Cardiac muscle cell (in vitro differentiated cells and primary cell): ENCODE measurements at places on chromosomes 5 and 9.

DNA sequence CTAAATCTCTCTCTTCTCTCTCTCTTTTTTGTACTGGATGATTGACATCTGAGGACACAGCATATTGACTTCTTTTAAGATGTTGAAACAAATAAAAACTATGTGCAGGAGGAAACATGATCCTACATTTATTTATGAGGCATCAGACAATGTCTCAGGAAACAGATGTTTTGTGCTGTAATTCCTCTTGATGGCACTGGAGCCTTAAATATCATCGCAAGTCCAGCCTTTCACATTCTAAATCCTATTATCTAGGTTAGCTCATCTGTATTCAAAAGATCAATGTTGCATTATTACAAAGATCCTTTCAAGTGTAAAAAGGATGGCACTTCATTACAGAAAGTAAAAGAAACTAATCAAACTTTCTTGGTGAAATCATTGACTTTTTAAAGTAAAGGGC is 63.9 kb downstream of the MAT2B start:
- DNase-seq = no peak

DNA sequence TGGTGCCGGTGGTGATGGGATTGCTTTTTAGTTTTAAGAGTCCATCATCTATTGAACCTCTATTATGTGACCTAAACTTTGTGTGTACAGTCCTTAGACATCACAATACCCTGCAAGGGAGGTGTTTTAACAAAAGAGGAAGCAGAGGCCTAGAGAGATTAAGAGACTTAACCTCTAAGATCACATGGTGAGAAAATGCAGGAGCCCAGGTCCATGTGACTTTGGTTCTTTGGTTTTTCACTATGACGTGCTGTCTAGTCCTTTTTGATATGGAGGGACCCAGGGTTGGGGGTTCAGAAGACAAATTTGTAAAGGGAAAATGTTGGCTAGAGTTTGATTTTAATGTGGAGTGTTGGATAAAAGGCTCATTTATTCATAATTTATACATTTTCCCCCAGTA is 34.1 kb upstream of the TRMT10B start:
- no peak for DNase-seq

GRCh38 chr9:27717991-27718390 is 144.7 kb upstream of the C9orf72 start:
- no peak for DNase-seq

- DNase-seq = no peak
Observed at GRCh38 chr9:110765926-110766325, 97.3 kb downstream of the MUSK start.

DNA sequence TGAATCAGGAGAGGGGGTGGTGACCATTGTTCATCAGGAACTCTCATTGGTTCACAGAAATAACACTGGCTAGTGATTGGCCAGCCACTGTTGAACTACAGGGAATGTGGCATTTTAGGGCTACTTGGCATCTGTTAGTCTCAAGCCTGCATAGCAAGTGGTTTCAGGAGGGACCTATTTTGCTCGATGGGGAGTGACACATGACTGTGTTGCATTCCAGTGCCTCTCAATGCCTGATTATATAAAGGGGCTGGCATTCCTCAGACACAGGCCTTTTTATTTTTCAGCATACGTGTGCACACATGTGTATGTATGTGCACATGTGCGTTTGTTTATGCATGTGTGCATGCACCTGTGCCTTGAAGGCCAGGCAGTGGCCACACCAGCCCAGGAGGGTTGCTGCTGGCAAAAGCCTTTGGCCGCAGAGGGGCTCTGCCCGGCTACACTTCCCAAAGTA is 23.2 kb downstream of the FGD3 start:
- DNase-seq = no peak

- peak; percentile 40 for DNase-seq
Observed at GRCh38 chr5:143682246-143682905, 129.6 kb upstream of the HMHB1 start.

GRCh38 chr9:134060546-134060945 is 7.3 kb downstream of the BRD3 start:
- DNase-seq = no peak

DNA sequence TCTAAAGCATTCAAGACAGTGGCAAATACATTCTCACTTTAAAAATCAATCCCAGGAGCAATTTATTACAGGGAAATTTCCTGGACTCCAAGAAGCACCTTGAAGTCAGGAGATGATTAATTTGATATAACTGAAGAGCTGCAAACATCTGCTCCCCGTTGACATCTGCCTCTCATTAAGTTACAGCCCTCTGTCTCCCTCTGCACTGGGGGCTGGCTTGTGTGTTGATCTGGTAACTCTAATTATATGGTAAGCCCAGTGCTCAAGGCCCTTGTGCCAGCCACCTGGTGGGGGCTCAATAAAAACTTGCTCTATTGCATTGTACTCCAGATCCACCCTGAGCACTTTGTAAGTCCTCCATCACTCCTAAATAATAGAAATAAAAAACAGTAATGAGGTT is 131.1 kb upstream of the ZNF462 start:
- DNase-seq = no peak

- no peak for DNase-seq
Observed at GRCh38 chr5:40677456-40677855, 2.3 kb upstream of the PTGER4 start.

DNA sequence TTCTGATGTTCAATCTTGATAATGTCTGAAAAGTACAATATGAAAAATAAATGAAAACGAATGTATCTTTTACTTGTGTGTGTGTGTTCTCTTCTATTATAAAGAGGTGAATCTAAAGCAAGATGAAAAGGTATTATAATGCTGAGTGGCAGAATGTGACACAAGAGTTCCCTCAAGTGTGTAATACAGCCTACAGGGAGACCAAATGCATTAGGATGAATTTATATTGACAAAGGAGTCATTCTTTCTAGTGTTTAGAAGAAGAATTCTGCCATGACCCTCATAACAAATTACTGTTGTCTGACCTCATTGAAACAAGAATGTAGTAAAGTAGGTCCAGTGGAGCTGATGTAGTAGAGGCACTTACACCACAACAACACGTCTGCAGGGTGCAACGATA is 1119.0 kb upstream of the CDH10 start:
- DNase-seq = no peak

GRCh38 chr5:68370196-68370595 is 154.6 kb downstream of the PIK3R1 start:
- DNase-seq = no peak

DNA sequence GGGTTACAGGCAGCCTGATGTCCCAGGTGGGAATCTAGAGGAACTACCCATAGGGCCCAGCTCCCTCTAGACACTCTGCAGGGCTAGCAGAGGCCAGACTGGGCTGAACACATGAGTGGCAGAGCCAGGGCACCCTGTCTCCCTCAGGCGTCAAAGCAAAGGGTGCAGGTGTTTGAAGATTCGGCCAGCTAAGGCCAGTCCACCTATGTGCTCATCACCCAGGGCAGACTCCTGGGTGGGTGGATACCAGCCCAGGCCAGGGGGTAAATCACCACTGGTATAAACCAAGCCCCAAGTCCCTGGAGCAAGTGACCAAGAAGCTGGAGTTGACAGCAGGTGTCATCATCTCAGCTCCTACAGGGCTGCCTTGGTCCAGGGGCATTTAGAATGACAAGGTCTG is 3.4 kb downstream of the CCDC180 start:
- no peak for DNase-seq

DNA sequence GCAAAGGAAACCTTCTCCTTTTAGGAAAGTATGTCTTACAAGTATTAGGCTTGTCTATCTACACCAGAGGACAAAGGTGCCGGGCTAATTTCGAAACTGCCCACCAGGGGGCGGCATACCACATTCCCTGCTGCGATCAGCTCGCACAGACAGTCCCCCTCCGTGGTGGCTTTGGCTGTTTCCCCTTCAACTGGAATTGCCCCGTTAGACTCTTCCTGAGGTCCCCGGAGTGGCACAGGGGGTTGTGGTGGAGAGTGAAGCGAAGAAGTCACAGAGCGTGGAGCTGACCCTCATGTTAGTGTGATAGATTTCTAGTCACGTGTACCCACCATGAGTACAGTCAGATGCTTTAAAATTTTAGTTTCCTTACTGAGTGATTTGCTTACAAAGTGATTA is 17.5 kb downstream of the PTTG1 start:
- DNase-seq = peak; percentile 85

DNA sequence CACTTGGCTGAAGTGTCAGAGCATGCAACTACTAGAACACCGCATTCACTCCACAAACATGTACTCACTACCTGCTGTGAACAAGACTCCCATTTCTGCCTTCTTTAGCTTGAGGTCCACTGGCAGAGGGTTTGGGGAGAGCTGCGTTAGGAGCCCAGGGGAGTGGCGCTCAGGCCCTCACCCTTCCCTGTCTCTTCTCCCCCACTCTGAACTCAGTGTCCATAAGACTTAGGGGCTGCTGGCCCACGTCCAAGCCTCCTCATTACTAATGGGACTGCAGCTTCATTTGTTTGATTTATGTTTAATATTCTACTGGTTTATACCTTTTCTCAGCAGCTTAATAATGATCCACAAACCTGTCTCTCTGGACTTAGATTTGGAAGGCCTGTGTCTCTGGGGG is 70.9 kb downstream of the HSPA4 start:
- DNase-seq = no peak

DNA sequence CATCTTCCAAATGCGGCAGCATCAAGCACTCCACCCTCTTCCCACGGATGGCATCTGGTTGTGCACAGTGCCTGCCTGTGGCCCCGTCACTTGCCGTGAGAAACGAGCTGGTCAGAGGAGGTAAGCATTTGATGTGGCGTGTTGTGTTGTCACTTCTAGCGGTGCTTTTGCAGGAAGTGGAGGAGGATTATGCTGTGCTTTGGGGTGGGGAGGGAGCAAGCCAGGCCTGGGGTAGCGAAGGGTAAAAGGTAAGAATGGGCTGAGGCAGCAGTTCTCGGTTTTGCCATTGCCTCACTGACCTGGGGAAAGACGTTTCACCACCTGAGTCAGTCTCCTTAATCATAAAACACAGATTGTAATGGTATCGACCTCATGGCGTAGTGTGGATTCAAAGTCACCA is 2.3 kb upstream of the POMT1 start:
- no peak for DNase-seq

DNA sequence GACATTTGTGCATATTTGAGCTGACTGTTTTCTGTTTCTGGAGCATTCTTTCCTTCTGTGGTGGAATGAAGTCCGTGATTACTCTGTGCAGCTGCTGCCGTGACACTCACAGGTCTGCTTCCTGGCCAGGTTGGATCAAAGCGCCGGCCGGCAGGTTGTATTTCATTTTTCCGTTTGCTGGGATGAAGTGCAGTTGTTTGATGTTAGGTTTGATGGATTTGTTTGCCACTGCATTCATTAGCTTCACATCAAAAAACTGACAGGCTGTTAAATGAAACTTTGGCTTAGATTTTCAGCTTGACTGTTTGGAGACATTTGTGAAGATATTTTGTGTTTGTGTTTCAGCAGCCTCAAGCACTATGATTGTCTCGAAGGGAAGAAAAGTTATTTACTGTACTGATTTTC is 140.1 kb downstream of the KDM4C start:
- DNase-seq = no peak

DNA sequence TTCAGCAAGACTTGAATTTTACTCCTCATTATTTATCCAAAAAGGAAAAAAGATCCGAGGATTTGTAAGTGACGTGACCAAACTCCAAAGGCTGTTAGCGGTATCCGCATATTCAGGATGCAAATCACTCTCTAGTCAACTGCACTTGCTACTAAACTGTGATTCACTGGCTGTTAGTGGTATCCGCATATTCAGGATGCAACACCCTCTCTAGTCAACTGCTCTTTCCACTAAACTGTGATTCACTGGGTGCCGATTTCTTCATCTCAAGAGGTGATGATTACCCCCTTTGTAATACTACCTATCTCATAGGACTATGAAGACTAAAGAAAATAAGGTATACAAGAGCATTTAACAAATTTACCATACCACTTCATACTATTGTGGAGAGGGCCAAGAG is 5.7 kb downstream of the MAPKAP1 start:
- DNase-seq = peak; percentile 50

DNA sequence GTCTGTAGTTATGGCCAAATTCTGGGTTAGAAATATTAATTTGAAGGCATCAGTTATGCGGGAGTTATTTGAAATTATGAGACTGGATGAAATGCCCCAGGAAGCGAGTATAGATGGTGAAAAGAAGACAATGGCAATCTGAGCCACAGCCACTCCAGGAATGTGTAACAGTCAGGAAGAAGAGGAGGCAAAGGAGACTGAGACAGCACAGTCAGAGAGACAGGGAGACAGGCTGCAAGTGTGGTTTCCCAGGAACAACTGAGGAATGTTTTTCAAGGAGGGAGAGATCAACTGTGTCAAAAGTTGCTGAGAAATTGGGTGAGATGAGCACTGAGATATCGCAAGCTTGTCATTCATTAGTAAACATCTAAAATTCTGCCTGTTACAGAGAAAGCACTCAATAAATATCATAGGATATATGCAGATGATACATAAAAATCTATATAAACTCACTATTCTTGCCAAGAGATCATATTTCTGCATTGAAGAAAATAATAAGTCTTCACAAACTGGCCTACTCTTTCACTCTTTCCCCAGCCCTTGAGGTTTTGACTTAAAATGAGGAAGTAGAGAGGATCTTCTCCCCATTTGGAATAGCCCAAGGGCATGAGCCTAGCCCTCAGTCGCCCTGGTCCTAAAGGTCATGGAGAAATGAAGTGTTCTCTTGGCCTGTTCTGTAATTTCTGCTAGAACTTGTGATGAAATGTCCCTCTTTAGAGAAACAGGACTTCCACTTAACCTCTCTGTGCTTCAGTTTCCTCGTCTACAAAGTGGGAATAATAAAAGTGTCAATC is 48.5 kb upstream of the RLN1 start:
- DNase-seq = no peak

DNA sequence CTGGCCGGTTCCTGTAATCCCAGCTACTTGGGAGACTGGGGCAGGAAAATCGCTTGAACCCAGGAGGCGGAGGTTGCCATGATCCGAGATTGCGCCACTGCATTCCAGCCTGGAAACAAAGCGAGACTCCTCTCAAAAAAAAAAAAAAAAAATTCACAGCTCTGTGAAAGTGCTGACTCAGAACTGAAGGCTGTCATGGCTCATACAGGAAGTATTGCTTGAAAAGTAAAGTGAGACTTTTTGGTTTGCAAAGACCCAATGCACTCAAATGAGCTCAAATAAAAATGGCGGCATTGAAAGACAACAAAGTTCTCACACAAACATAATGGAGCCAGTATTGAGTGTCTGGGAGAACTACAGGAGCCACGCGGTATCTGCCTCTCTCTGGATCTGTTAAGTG is 202.1 kb downstream of the FBXL7 start:
- DNase-seq = no peak
